Common myeloid progenitor, CD34-positive (primary cell): ENCODE measurements at places on chromosomes 11 and 22.

DNA sequence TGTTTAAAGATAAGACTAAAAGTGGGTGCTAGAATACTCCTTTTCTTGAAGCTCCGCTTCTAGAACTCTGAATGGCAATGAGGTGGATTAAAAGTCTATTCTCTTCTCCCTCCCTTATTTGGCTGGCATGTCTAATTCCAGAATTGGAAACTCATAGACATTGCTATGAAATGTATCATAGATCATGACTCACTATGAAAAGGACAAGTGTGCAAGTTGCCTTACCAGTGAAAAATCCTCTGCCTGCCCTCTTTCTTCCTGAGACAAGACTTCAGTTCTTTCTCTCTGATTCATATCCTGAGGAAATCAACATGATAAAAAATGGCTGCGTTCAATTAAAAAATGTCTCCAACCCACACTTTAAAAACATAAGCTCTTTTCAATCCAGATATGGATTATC, 73.2 kb upstream of the BLID start:
- no peak for DNase-seq

- DNase-seq: no peak
Measured at GRCh38 chr11:103582351-103582909, 454.0 kb upstream of the DDI1 start.

DNA sequence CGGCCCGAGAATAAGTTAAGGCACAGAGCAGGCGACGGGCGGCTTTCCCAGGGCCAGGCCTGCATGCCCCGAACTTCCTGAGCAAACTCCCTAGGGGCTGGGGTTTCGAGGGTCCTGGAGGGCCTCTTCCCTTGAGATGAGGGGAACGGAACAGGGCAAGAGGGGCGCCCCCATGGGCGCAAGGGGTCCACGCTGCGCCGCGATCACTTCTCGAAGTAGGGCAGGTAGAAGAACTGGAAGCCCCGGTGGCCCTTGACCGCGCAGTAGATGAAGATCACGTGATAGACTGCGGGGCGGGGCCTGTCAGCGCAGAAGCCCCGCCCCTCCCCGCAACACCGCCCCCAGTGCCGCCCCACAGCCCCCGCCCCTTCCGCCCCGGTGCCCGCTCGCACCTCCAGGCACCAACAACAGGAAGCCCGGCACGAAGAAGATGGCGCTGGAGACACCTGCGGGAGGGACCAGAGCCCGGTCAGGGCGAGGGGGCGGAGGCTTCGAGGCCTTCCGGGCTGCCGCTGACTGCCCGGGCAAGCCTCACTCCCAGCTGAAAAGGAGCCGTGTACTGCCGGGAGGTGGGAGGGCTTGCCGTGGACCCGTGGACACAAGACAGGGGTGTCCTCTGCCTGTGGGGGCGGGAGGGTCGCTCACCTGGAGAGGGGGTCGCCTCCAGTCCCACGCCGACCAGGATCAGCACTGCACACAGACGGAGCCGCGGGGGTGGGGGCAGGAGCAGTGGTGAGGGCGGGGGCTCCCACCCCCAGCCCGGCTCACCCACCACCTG, 4.5 kb downstream of the TMEM134 start:
- peak; percentile 86 for DNase-seq

DNA sequence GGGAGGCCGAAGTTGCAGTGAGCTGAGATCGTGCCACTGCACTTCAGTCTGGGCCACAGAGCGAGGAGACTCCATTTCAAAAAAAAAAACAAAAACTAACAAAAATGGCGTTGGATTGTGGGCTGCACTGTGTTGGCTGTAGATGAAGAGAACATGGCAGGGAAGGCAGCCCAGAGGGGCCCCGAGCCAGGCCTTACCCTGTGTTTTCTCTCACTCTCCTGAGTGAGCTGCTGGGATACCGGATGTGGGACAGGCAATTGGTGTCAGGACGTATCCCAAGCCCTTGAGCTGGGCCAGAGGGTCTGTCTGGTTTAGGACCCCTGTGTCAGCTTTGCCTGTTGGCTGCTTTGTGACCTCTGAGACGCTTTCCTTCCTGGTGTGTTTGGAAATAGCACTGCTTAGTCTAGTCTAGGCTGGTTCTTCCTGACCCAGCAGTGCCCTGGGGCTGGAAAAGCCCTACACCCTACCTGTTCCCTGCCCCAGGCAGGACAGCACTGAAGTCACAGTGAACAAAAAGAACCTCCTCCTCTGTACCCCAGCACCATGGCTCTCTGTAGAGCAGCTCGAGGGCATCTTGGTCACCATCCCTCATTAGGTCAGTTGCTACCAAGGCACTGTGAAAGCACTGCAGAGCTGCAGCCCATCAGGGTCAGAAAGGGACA, 17.8 kb downstream of the CHADL start:
- DNase-seq: no peak

GRCh38 chr11:26914968-26915367, 78.9 kb upstream of the FIBIN start:
- no peak for DNase-seq

- DNase-seq: no peak
Measured at GRCh38 chr11:86931548-86932258, 23.5 kb downstream of the FZD4 start.

- DNase-seq: no peak
Measured at GRCh38 chr11:63713766-63714165, 32.5 kb downstream of the RTN3 start.

- DNase-seq: no peak
Measured at GRCh38 chr11:6201481-6201880, 2.5 kb downstream of the OR52W1 start.

DNA sequence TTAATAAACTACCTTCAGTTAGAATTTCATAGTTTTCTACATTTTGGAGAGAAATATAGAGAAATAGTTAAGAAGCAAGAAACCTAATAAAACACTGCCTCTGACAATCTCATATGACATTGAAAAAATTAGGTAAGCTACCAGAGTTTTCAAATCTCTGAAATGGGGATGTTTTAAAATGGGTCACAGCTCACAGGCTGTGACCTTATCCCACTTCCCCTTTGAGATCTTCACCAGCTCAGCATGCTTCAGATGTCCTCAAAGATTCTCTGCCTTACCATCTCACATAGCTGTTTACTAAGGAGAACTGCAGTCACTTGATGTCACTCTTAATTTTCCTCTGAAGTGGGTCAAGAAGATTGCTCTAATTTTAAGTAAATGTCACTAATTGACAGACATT, 717.8 kb downstream of the JRKL start:
- no peak for DNase-seq

GRCh38 chr22:21451545-21452520, 15.4 kb upstream of the TMEM191C start:
- DNase-seq: no peak

DNA sequence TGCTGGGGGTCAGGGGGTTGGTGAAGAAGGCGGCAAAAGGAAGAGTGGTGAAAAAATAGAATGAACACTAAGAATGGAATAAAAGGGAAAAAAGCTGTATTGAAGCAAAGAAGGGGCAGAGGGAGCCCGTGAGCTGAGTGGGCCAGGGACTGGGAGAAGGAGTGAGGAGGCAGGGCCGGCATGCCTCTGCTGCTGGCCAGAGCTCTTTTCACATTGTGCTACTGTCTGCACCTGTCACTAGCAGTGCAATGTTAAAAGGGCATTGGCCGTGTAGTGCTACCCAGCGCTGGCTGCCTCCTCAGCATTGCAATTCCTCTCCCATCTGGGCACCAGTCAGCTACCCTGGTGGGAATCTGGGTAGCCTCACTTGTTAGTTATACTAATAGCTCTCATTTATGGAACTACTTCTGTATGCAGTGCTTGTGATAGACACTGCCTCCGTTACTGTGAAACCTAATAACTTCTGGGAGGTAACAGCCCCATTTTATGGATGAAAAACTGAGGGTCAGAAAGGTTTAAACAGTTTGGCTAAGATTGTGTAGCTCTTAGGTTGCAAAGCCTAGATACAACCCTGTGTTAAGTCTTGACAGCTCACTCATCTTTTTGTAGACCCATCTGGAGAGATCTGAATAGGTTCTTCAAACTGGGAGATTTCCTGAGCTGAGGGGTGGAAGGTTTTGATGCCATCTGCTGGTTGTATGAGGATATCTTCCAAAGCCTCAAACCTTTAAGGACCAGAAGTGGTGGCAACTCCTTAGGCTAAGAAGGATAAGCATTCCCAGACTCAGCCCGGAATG, 8.5 kb downstream of the YPEL4 start:
- peak; percentile 78 for DNase-seq

DNA sequence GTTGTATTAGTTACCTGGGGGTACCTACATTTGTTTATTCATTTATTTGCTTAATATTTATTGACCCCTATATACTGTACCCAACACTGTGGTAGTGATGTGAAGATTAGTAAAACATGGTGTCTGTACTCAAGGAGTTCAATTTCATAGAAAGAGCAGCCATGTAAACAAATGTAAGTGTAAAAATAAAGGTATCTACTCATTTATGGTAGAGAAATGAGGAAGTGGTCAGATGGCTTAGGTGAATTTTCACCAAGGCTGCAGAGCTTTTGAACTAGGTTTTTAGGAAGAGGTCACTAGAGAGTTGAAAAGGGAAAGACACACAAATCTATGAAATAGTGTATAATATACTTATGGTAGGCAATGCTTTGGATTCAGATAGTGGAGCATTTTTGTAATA, 11.1 kb downstream of the CTR9 start:
- peak; percentile 71 for DNase-seq

GRCh38 chr22:49848690-49849160, 4.9 kb upstream of the ZBED4 start:
- no peak for DNase-seq

- DNase-seq: no peak
Measured at GRCh38 chr11:77602381-77603088, 12.8 kb downstream of the AQP11 start.

- no peak for DNase-seq
Measured at GRCh38 chr11:43072096-43072495, 239.7 kb upstream of the API5 start.

DNA sequence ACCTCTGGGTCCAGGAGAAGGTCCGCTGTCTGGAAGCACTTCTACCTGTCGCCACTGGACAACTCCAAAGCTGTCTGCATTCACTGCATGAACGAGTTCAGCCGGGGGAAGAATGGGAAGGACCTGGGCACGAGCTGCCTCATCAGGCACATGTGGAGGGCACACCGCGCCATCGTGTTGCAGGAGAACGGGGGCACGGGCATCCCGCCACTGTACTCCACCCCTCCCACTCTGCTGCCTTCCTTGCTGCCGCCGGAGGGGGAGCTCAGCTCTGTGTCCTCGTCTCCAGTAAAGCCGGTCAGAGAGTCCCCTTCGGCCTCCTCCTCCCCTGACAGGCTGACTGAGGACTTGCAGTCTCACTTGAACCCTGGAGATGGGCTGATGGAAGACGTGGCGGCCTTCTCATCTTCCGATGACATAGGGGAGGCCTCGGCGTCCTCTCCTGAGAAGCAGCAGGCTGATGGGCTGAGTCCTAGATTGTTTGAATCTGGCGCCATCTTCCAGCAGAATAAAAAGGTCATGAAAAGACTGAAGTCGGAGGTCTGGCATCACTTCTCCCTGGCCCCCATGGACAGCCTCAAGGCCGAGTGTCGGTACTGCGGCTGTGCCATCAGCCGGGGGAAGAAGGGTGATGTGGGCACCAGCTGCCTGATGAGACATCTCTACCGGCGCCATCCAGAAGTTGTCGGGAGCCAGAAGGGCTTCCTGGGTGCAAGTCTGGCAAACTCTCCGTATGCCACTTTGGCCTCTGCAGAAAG, 31.0 kb downstream of the ZBED4 start:
- DNase-seq: no peak

GRCh38 chr11:120546312-120547205, 35.0 kb downstream of the GRIK4 start:
- DNase-seq: no peak

- peak; percentile 62 for DNase-seq
Measured at GRCh38 chr11:94897330-94897768, 76.0 kb downstream of the CWC15 start.

GRCh38 chr22:39446239-39446721, 10.5 kb upstream of the MGAT3 start:
- DNase-seq: no peak

GRCh38 chr22:37276776-37277175, 5.5 kb upstream of the CYTH4 start:
- DNase-seq: no peak

GRCh38 chr11:2215230-2215560, 43.6 kb upstream of the TH start:
- no peak for DNase-seq

DNA sequence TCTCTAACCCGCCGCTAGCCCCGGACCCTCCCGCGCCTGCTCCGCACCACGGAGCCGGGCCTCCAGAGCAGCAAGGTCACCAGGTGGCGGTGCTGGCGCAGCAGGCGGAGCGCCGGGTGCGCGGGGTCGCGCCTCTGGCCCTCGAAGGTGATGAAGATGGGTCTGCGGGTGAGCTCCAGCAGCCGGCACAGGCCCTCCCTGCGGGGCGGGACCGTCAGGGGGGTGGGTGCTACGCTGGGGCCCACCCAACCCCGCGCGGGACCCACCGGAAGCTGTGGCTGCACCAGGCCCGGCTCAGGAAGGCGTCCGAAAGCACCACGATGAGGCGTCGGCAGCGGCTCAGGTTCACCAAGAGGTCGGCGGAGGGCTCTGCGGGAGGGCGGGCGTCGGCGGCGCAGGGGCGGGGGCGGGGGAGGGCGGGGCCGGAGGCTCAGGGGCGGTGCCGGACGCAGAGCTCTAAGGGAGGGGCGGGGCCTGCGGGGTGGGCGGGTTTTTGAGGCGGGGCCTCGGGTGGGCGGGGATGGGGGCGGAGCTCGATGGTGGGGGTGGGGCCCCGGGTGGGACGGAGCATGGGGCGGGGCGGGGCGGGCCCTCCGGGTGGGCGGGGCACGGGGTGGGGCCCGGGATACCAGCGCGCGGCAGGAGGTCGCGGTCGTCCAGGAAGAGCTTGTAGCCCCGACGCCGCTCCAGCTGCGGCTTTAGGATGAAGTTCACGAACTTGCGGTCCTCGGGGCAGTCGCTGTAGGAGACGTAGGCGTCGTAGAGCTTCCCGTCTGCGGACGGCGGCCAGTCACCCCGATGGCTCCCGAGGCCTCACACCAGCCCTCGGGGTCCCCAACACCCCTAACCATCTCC, 7.8 kb downstream of the SIGIRR start:
- peak; percentile 98 for DNase-seq

DNA sequence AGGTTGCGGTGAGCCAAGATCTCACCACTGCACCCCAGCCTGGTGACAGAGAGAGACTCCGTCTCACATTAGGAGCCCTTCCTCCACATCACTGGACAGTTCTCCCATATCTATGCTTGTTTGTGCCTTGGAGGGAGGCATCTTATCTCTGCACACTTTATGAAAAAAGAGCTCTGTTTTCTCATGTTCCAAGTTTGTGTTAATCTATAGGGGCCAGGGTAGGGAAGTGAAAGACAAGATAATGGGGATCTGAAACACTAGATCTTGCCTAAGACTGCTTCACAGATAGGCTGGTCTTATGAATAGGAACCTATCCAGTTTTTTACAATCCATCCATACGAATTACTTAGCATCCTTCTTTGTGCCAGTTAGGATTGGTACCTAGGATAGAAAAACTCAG, 17.1 kb downstream of the OR6Q1 start:
- no peak for DNase-seq

DNA sequence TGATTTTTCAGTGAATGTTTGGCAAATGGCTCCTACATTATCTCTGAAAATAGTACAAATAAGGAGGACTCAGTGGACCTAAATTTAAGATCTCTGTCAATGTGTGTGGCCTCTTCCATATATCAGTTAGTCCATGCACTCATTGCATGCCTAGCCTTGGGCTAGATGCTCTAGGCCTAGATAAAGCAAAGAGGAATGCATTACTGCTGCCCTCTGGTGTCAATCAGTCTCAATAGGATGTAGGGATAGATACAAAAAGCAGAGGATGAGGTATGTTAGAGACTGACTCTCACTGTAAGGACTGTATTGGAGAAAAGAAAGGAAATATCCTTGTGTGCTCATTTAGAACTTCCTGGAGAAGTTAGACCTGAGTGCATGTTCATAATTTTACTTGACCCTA, 42.0 kb downstream of the MS4A2 start:
- peak; percentile 73 for DNase-seq

GRCh38 chr22:49487950-49488349, 339.7 kb downstream of the BRD1 start:
- DNase-seq: no peak
